ENCODE measurements at places on chromosomes 4 and X. TPM values are rescaled to one million over a fixed set of nuclear protein-coding genes. Genes with fewer than 3 reads are reported as not detected.

The MAOA gene
- polyA plus RNA-seq: 6.2 TPM

The PABPC4L gene
- polyA plus RNA-seq: not detected

The KDR gene
- polyA plus RNA-seq: not detected

The TRAM1L1 gene
- polyA plus RNA-seq: not detected

The IGSF1 gene
- polyA plus RNA-seq: not detected

The PGRMC1 gene
- 21.2 TPM for polyA plus RNA-seq

The PAK3 gene
- 1.5 TPM for polyA plus RNA-seq

Data from CD4-positive, alpha-beta memory T cell (primary cell).